Lower lobe of right lung (tissue), 2 donors: ENCODE measurements at places on chromosomes 7 and 10. TPM values are rescaled to one million over a fixed set of nuclear protein-coding genes. Genes with fewer than 3 reads are reported as not detected.

DNA sequence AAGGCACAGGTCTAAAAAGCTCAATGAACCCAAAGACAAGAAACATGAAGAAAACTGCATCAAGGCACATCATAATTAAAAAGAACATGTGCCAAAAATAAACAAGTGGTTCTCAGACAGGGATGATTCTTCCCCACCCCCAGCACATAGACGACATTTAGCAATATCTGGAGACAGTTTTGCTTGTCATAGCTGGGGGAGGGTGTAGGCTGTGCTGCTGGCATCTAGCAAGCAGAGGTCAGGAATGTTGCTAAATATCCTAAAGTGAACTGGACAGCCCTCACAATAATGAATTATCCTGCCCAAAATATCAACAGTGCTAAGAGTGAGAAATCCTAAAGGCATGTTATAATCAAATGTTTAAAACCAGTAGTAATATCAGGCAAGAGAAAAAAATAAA, 122.6 kb downstream of the MICU1 start:
- no peak for DNase-seq

The DLD gene
- 64.1 TPM for total RNA-seq

DNA sequence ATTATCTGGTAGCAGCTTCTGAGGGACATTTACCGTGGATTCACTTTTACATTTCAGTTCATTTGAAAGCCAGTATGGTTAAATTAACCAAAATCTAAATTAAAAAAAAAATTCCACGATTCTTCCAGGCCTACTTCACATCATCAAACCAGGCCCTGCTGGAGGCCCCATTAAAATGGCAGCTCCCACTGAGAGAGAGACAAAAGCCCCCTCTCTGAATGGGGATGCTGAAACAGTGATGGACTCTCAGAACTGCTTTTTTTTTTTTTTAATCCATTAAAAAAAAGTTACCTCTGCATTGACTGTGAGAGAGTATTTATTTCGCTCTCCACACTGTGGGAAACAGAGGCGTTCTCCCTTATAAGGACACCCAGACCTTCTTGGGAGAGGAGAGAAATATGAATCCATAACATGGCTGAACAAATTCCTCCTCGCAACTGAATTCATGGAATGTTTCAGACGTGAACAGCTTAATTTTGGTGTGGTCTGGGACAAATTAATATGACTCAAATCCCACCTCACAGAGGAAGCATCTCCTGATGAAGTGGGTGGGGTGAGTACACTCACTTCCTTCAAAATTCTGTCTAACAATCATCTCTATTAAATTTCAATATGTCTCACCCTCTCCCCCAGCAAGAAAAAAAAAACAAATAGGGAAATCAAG, 73.5 kb downstream of the SAMD9 start:
- no peak for DNase-seq

The CBLL1 gene
- 20.9 TPM for total RNA-seq

DNA sequence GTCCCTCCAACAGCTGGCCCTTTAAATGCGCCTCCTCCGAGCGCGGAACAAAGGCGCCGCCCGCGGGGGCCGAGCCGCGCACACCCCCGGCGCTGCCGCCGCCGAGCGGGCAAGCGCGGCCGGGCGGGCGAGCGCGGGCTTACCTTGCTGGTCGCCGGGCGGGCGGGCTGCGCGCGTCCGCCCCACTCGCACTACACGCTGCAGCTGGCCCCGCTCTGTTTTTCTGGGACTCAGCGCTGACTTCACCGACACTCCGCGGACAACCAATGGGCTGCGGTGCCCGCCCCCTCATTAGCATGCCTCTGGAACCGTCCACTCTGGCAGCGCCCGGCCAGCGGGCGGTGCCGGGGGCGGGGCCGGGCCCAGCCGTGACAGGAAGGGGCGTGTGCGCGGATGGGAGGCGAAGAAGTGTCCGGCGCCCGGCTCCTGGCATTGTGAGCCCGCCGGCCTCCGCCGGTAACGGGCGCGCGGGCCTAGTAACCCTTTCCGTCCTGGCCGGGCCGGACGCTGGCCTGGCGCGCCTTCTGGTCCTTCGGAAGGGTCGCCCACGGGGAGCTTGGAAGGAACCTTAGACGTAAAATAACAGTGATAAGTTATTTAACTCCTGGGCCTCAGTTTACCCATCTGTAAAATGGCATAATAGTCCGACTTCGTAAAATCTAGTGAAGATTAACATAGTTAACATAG, at the start of gene SORBS1:
SORBS1 (minus strand) TSS at position 195 of the 687 bp plus-strand sequence. CDS start 120,236 bp downstream, outside the sequence.
- DNase-seq: peak; percentile 98

DNA sequence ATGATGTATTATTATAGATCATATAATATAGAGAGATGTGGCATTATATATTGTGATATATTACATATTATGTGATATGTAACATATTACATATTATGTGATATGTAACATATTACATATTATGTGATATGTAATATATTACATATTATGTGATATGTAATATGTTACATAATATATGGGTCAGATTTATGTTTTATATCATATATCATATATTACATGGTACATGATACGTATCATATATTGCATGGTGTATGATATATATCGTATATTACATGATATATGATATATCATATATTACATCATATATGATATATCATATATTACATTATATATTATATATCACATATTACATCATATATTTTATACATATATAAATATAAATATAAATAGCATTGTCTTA, 164.1 kb upstream of the NEBL start:
- DNase-seq: no peak

DNA sequence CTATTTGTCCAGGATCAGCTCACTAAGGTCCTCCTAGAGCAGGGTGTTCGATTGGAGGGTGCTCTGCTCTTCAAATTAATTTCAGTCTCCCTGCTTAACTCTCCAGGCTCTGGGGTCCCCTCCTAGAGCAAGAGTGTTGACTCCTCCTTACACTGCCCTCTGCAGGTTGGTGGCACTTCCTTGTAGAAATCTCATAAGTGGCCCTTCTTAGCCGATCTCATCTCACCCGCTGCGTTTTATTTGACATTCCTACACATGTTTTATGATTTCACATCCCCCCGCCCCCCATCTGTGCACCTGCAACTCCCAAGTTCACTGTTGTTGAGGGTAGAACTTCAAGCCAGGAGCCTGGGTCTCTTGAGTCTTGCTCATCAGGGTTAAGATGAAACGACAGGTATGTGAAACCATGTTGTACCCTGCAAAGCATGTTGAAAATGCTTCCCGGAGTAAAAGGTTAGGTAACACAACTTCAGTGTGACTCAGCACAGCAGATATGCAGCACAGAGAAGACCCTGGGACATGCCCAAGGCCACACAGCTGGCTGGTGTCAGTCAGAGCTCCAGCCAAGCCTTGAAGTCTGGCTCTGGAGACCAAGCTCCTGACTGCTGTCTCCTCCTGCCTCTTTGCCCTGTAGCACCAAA, 171.2 kb downstream of the PRKAG2 start:
- peak; percentile 47 for DNase-seq

- no peak for DNase-seq
Measured at GRCh38 chr10:43315535-43316207, 48.8 kb upstream of the RASGEF1A start.

GRCh38 chr10:85916286-85916685, 450.3 kb downstream of the GRID1 start:
- no peak for DNase-seq

The EMX2 gene
- not detected for total RNA-seq

The CTBP2 gene
- total RNA-seq: 73.0 TPM

The HHEX gene
- total RNA-seq: 19.5 TPM

The NODAL gene
- not detected for total RNA-seq

The GHRHR gene
- not detected for total RNA-seq

GRCh38 chr7:41624818-41625217, 78.1 kb downstream of the INHBA start:
- no peak for DNase-seq

GRCh38 chr10:4678023-4678950, 147.7 kb upstream of the AKR1E2 start:
- DNase-seq: no peak

- no peak for DNase-seq
Measured at GRCh38 chr7:55521917-55522902, 50.1 kb downstream of the VOPP1 start.

The HNRNPA2B1 gene
- 368 TPM for total RNA-seq

GRCh38 chr7:72435366-72435765, 23.2 kb upstream of the CALN1 start:
- no peak for DNase-seq
